Thoracic aorta endothelial cell (primary cell): ENCODE measurements at places on chromosomes 3 and 15. TPM values are rescaled to one million over a fixed set of nuclear protein-coding genes. Genes with fewer than 3 reads are reported as not detected.

RYK gene
- total RNA-seq = 109 and 111 TPM in 2 replicates

DNAH12 gene
- total RNA-seq = under 0.01 and 0.14 TPM in 2 replicates

LEKR1 gene
- total RNA-seq = 0.40 and 0.86 TPM in 2 replicates

SLC25A26 gene
- 14.9 and 15.2 TPM in 2 replicates for total RNA-seq

RLBP1 gene
- total RNA-seq = not detected in 2 replicates

PLCB2 gene
- total RNA-seq = 0.40 and 21.8 TPM in 2 replicates

FETUB gene
- total RNA-seq = not detected in 2 replicates

AADACL2 gene
- total RNA-seq = not detected in 2 replicates

ATP8B4 gene
- total RNA-seq = not detected in 2 replicates

ILDR1 gene
- total RNA-seq = not detected in 2 replicates

ABHD10 gene
- total RNA-seq = 37.5 and 48.2 TPM in 2 replicates
